Stomach (tissue), 19 donors: ENCODE measurements at places on chromosomes 3 and 15. TPM values are rescaled to one million over a fixed set of nuclear protein-coding genes. Genes with fewer than 3 reads are reported as not detected.

Gene WDR49
- not detected for polyA plus RNA-seq

Gene CAMP
- polyA plus RNA-seq: 0.87 TPM

DNA sequence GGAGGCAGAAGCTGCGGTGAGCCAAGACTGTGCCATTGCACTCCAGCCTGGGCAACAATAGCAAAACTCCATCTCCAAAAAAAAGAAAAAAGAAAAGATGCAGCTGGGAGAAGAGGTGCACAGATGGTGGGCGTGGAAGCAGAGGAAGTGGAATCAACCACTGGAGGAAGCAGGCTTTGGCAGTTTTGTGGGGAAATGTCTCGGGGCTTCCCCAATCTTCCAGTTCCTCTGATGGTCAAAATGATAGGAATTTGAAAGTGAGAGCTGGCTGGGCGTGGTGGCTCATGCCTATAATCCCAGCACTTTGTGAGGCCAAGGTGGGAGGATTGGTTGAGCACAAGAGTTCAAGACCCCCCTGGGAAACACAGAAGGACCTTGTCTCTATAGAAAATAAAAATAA is 48.1 kb upstream of the SMAD3 start:
- no peak for DNase-seq

GRCh38 chr3:30680789-30681648 is 74.6 kb downstream of the TGFBR2 start:
- DNase-seq: peak; percentile 79

Gene TRAIP
- polyA plus RNA-seq: 4.3 TPM

- no peak for DNase-seq
Observed at GRCh38 chr3:186786922-186787321, 3.5 kb downstream of the EIF4A2 start.

Gene FBXO40
- polyA plus RNA-seq: not detected

DNA sequence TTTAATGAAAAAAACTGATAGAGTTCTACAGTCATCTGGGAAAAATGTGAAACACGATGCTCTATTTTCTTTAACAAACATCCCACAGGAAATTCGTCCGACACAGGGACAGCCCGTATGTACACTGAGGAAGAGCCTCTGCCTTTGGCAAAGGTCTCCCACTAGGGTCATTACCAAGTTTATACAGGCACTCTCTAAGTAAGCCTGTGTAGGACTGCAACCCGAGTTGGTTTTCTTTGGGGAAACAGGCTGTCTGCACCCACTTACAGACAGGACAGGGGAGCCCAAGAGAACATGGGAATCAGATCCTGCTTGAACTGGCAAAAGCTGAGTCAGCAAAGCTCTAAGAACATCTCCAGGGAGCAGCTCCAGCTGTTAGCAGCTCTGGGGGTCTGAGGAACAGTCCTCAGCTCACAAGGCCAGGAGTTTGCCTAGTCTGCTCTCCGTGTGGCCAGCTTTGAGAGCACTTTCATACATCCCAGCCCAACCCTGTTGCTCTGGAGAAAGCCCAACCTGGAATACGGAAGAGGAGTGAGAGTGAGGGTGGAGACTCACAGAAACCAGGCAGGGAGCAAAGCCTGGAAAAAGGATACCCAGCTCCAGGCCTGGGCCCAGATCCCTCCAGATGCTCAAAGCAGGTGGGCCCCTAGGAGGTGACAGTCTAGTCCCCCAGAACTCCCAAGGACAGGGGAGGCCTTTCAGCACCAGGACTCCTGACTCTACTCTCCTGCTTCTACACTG is 1.9 kb downstream of the TBC1D2B start:
- DNase-seq: peak; percentile 64

Gene MYLK
- 118 TPM for polyA plus RNA-seq

DNA sequence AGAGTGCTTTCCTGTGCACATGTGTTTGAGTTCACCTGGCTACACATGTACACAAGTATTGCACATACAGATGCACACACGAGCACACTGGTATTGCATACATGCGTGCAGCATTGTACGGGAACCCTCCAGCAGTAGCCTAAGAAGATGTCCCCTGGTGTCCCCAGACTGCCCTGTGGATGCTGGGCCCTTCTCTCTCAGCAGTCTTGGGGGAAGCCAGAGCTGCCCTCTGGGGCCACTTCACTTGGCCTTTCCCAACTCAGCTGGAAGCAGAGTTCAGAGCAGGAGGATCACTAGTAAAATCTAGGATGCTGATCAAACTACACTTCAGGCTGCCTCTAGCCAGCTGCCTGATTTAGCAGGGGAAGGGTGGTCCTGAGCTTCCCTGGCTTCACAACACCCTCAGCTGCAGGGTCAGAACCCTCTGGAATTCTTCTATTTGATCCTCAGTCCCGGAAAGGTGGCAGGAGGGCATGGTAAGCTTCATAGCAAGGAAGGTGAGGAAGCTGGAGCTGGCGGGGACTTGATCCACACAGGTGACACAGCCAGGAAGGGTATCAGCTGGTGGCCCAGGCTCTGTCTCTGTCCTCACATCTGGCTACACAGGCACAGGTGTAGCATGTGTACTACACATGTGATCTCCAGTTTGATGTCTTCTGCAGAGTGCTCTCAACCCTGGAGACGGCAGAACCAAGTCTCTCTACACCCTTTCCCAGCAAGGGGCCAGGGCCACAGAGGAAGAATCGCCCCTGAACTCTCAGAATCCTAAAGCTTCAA is 36.5 kb downstream of the KLF15 start:
- DNase-seq: no peak

DNA sequence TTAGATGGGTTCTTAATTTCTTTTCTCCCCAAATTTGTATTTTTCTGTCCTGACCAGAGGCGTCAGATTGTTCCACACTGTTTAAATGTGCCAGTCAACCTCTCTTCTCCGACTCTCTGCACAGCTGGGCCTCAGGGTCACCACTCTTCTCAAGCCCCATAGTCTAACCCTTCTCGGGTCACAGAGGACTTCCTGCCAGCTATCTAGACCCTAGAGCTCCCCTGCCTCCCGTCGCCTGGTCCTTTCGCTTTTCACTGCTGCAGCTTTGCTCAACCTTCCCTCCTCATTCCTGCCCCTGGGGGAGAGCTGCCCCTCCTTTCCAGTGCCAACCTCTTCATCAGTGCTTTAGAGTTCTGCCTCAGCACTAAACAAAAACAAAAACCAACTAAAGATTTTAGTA is 151.7 kb downstream of the ATG7 start:
- DNase-seq: no peak

DNA sequence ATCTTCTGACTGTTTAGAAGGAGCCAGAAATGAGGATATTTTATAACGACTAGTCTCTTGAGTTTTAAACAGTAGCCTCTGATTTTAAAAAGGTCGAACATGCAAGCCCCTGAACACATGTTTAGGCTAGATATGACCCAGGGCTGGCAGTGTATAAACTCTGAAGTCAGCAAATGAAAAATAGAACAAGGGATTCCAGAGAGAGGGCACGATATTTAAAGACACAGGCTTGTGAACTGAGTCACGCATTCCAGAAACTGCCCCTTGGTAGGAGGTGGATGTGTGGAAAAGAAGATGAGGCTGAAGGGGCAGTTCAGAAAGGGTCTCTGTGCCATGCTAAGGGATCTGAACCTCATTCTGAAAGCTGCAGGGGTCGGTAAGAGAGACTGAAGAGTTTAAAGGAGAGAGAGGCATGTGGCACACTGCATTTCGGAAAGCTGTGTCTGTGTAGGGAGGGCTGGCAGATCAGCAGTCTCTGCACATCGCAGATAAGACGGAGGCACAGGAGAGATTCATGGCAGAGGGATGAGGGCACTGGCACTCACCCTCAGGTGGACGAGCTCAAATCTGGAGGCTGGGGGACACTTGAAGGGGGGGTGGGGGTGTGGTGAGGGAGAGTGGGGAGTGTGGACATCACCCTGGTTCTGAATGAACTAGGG is 22.1 kb downstream of the ST8SIA2 start:
- DNase-seq: no peak

DNA sequence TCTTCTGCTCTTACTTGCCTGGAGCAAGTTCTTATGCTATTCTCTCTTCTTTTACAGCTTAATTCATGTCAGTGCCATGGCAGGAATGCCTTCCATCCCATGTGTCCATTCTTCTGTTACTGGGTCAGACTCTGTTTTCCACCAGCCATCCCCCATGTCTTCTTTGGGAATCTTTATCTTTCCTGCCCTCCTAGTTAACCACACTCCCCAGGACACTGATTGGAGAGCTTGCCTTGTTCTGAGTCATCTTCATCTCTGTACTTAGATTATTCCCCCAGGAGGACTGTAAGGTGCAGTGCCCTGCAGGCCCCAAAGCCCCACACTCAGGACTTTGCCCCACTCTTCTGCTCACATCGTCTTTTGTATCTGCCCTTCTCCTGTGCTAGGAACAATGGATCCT is 3.6 kb downstream of the ABHD17C start:
- no peak for DNase-seq
